ENCODE measurements at places on chromosomes 12 and 14.

GRCh38 chr12:3732901-3733300 lies 20.0 kb downstream of the CRACR2A start:
- no peak for DNase-seq

DNA sequence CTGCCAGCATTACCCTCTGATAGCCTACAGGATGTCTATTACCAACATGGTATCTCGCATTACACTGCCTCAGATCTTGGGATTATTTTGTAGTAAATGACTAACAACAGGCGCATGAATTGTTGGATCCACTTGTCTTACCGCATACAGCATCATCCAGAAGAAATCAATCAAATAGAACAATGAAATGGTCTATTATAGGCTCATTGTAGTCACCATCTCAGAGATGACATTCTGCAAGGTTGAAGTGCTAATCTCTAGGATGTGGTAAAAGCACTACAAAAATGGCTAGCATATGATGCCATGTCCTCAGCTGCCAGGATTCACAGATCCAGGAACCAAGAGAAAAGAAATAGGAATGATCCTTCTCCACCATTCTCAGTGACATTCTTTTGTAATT lies 52.0 kb downstream of the WASHC3 start:
- no peak for DNase-seq

DNA sequence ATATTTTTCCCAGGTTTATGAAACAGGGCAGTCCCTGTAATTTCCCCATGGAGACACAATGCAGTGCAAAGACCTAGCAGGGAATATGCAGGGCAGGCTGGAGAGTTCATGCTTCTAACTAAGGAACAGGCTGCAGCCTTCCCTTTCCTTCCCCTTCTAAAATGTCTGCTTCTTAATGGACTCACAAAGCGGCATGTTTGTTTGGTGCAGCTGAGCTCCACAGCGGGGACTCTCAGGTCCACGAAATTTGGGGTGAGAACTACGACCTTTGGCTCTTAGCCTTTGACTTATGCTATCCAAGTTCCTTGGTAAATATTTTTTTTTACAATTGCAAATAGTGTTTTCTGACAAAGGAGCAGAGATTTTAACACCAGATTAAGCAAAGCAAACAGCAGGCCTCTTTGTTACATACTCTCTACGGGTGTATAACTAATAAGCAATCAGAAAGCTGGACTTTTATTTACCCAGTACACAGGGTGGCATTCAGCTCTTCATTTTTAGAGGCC lies 323.6 kb downstream of the ZFP36L1 start:
- no peak for DNase-seq

DNA sequence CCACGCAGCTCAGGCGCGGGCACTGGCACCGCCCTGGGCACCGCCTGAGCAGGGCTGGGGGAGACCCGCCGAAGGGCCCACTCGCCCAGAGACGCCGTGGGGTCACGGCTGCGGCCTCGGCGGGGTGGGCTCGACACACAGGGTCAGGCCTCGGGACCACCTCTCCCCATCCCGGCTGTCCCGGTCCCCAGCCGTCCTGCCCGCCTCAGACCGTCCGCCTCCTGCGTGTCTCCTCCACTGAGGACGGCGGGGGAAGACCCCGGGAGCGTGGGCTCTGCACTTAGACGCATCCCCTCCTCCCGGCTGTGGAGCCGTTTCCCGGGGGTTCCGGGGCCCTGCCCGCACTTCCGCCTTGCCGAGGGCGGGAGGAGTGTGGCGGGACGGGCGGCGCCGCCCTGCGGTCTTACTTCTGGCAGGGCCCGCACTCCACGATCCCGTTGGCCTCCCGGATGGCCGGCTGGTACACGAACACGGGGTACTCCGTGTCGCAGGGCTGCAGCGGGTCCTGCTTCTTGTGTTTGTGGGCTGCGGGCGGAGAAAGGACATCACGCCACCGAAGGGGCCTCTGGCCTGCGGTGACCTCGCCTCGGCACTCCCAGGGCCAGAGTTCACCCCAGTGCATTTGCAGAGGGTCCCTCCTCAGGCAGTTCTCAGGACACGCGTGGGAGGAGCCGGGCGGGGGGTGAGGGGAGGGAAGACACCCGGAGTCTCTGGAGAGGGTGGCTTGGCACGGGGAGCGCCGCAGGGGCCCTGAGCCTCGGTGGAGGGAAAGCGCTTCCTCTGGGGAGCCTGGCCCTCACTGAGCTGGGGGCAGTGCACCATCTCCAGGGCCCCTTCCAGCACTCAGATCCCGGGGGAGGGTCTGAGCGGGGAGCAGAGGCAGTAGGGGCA lies 23.1 kb upstream of the LRTM2 start:
- DNase-seq: no peak

- no peak for DNase-seq
These were observed 152.4 kb upstream of the ATP2B1 start for GRCh38 chr12:89861086-89861485.

DNA sequence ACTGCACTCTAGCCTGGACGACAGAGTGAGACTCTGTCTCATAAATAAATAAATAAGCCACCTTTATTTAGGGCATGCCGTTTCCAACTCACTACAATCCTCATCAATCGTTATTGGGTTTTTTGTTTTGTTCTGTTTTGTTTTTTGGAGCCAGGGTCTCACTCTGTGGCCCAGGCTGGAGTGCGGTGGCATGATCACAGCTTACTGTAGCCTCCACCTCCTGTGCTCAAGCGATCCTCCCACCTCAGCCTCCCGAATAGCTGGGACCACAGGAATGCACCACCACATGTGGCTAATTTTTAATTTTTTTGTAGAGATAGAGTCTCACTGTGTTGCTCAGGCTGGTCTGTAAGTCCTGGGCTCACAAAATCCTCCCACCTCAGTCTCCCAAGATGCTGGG lies 3.6 kb upstream of the ANAPC5 start:
- no peak for DNase-seq

GRCh38 chr12:128818065-128819022 lies 5.4 kb downstream of the SLC15A4 start:
- no peak for DNase-seq

GRCh38 chr14:89702876-89703200 lies 251.7 kb downstream of the EFCAB11 start:
- no peak for DNase-seq

GRCh38 chr14:79549515-79549914 lies 661.8 kb downstream of the DIO2 start:
- no peak for DNase-seq

Measured in activated CD8-positive, alpha-beta memory T cell treated with anti-CD3 and anti-CD28 coated beads for 1 hour (primary cell).